Activated T-cell treated with anti-CD3 and anti-CD28 coated beads, Interleukin-2, amount 50 U/mL, for 24 hours (primary cell): ENCODE measurements at places on chromosomes 4 and X.
A peak's percentile ranks its signal among the peaks of the same experiment; 100 is the strongest.

DNA sequence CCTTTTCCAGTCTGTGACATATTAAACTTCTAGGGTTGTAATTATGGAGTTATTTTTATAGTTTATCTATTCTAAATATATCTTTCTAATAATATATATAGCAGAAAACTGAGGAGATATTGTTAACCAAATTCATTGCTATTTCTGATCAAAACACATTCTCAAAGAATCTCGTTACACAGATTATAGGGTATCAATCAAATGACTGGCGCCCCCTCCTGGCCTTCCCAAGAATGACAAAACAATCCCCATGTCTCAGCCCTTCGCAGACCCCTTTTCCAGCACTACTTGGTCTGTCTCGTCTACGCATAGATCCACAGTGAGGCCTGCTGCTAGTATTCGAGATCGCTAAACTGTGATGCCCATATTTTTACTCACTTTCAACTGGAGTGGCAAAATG, 209.3 kb downstream of the GPC3 start:
- no peak overlapping the region for H3K27ac ChIP-seq
- H3K4me1 ChIP-seq, result no peaks in the 10 kb centered on the region
- no peak overlapping the region for H3K4me3 ChIP-seq
- peak; percentile 62 for DNase-seq

GRCh38 chrX:21798677-21799219, 40.7 kb upstream of the MBTPS2 start:
- no peak overlapping the region for H3K4me3 ChIP-seq
- H3K36me3 ChIP-seq, result no peaks in the 10 kb centered on the region
- peaks cover 17% of the 10 kb centered on the region for H3K27me3 ChIP-seq
- H3K4me1 ChIP-seq, result no peaks in the 10 kb centered on the region

DNA sequence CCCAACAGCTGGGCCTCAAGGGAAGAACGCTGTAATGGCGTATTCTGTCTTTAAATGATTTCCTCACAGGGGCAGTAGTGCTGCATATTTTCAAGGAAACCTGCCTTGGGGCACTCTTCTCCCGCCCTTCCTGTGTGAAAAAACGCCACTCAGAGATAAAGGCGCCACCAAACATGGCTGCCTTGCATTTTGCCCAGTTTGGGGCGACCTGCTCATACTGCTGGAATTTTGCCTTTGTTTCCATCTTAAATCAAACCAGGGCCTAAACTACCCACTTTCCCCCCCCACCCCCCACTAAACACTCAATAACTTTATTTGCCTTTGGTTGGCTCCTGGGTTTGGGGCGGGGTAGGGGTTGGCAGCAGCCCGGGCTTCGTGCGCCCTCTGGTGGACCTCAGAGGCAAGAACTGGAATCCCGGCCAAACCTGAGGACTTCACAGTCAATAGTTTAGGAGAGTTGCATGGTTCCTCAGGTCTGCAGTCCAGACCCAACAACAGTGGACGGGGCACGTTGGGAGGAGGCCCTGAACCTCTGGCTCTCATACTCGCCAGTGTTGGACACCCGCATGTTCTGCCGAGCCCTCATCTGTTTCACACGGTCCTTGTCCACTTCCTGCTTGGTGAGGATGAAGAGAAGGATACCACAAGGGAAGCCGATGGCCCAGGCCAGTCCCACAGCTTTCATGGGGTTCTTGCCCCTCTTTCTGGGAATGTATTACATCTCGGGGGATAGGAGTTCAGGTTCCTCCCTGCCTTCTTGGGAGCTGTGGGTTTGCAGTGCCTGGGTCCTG, 220.1 kb upstream of the STK26 start:
- peaks cover 11% of the 10 kb centered on the region for H3K4me1 ChIP-seq
- peak overlapping the region; percentile 72 for H3K4me3 ChIP-seq
- H3K27me3 ChIP-seq, result peaks cover 4% of the 10 kb centered on the region
- H3K27ac ChIP-seq, result peak overlapping the region; percentile 74
- peak; percentile 81 for DNase-seq
- no peaks in the 10 kb centered on the region for H3K36me3 ChIP-seq

GRCh38 chrX:154017766-154018517, 1.8 kb downstream of the IRAK1 start:
- H3K4me3 ChIP-seq, result peak overlapping the region; percentile 87
- DNase-seq, result no peak
- H3K4me1 ChIP-seq, result peaks cover 31% of the 10 kb centered on the region
- H3K27me3 ChIP-seq, result peaks cover 15% of the 10 kb centered on the region
- peak overlapping the region; percentile 92 for H3K27ac ChIP-seq

DNA sequence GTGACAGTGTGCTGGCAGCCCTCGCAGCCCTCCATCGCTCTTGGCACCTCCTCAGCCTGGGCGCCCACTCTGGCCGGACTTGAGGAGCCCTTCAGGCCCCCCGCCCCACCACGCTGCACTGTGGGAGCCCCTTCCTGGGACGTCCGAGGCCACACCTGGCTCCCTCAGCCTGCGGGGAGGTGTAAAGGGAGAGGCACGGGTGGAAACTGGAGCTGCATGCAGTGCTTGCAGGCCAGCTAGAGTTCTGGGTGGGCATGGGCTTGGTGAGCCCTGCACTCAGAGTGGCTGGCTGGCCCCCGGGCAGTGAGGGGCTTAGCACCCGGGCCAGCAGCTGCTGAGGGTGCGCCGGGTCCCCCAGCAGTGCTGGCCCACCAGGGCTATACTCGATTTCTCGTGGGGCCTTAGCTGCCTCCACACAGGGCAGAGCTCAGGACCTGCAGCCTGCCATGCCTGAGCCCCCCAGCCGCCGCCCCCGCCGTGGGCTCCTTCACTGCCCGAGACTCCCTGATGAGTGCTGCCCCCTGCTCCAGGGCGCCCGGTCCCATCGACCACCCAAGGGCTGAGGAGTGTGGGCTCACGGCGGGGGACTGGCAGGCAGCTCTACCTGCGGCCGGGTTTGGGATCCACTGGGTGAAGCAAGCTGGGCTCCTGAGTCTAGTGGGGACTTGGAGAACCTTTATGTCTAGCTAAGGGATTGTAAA, 1672.7 kb upstream of the PCDH7 start:
- H3K27me3 ChIP-seq, result no peaks in the 10 kb centered on the region
- H3K27ac ChIP-seq, result no peak overlapping the region
- no peak for DNase-seq
- H3K4me3 ChIP-seq, result no peak overlapping the region
- no peaks in the 10 kb centered on the region for H3K36me3 ChIP-seq
- no peaks in the 10 kb centered on the region for H3K4me1 ChIP-seq

DNA sequence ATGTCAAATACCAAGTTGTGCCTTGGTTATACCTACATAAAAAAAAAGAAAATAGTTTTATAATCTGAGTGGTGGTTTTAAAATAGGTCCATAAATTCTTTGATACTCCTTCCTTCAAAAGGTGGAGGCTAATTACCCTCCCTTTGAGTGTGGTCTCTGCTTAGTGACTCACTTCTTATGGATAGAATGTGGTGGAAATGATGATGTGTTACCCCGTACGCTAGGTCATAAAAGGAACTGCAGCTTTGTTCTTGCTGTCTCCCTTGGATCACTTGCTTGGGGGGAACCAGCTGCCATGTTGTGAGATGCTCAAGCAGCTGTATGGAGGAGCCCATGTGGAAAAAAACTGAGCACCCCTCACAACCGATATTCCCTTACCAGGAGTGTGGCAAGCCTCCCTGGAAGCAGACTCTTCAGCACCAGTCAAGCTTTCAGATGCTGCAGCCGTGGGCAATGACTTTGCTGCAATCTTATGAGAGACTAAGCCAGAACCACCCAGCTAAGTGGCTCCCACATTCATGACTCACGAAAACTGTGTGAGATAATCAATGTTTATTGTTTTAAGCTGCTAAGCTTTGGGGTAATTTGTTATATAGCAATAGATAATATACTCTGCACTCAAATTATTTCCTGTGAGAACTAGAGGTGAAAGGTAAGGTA, 195.0 kb upstream of the GATB start:
- no peak for DNase-seq
- H3K4me1 ChIP-seq, result peaks cover 4% of the 10 kb centered on the region
- H3K36me3 ChIP-seq, result no peaks in the 10 kb centered on the region
- no peaks in the 10 kb centered on the region for H3K27me3 ChIP-seq
- no peak overlapping the region for H3K27ac ChIP-seq
- no peak overlapping the region for H3K4me3 ChIP-seq

DNA sequence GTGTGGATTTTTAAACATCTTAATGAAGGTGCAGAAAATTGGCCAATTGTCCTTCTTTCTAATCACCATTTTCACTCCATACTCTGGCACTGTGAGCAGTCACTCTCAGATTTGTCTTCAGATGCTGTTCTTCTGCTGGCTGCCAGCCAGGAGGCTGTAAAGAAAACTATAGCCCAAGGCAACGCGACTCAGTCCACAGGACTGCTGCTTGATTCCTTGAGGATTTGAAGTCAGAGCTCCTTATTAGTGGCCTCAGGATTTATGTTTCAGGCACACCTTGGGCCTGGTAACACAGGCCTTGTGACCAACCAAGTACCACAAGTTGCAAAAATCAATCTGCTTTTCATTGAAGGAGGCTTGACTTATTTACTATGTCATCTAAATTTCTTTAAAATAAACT, 342.6 kb downstream of the GPM6A start:
- DNase-seq, result no peak
- no peak overlapping the region for H3K27ac ChIP-seq
- H3K4me3 ChIP-seq, result no peak overlapping the region

DNA sequence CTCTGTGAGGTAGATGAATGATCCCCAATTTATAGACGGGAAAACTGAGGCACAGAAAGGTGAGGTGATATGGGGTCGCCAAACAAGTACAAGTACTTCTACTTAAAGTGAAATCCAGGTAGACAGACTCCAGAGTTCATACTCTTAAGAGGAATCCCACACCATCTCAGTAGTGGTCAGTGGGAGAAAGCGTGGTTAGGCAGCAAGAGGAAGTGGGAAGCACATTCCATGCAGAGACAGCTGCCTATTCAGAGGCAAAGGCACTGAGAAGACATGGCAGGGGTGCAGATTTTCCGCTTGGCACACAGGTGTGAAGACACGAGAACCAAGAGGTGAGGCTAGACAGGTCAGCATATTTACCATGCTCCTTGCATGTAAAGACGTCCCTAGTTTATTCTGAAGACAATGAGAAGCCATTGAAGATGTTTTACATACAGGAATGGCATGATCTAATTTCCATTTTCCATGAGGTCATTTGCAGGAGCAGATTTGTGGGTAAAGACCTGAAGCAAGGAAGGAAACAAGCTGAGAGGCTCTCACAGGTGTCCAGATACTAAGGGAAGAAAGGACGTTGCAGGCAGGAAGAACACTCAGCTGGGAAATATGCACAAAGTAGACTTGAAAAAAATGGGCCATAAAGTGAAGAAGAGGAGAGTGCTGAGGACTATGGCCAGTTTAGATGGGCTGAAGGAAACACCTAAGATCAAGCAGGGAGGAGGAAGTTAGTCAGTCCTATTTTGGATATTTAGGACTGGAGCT, 17.3 kb upstream of the CLNK start:
- no peaks in the 10 kb centered on the region for H3K36me3 ChIP-seq
- H3K27me3 ChIP-seq, result no peaks in the 10 kb centered on the region
- no peaks in the 10 kb centered on the region for H3K4me1 ChIP-seq
- DNase-seq, result no peak
- no peak overlapping the region for H3K4me3 ChIP-seq

DNA sequence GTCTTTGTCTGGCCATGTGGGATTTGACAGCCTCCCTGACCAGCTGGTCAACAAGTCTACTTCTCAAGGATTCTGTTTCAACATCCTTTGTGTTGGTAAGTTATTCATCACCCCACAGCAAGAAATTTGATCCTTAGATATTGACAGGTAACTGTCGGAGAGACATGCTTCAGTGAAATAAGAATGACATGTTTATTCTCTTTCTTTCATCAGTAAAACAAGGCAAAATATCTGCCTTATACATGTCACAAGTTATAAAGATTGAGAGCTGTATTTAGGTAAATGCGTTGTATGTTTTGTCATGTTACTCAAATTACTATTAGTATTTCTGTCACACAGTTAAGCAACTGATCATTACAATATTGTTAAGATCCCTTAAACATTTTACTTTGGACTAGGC, 46.9 kb downstream of the SEPTIN11 start:
- H3K36me3 ChIP-seq, result peaks cover 48% of the 10 kb centered on the region
- peaks cover 49% of the 10 kb centered on the region for H3K4me1 ChIP-seq
- DNase-seq, result no peak
- H3K27me3 ChIP-seq, result no peaks in the 10 kb centered on the region
- H3K4me3 ChIP-seq, result no peak overlapping the region

DNA sequence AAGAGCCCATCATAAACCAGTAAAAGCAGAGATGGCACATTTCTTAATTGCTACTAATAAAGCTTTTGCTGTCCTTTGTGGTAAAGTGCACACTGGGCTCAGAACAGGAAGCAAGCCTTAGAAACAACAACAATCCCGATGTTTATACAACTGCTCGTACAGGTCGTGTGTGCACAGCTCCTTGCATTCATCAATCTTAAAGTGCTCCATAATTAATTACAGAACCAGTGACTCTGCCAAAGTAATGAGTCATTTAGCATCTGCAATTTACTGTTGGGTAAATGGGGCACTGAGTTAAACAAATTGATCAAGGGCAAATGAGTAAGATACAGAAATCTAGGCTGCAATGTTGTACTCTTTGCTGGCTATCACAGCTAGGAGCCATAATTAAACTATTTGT, 61.3 kb upstream of the TXK start:
- H3K36me3 ChIP-seq, result no peaks in the 10 kb centered on the region
- H3K4me3 ChIP-seq, result no peak overlapping the region
- peaks cover 10% of the 10 kb centered on the region for H3K4me1 ChIP-seq
- no peaks in the 10 kb centered on the region for H3K27me3 ChIP-seq

- H3K4me1 ChIP-seq, result no peaks in the 10 kb centered on the region
- H3K27ac ChIP-seq, result no peak overlapping the region
- no peaks in the 10 kb centered on the region for H3K27me3 ChIP-seq
- DNase-seq, result no peak
- H3K4me3 ChIP-seq, result no peak overlapping the region
Measured at GRCh38 chr4:172149329-172149728, 336.1 kb downstream of the GALNTL6 start.

- H3K27ac ChIP-seq, result no peak overlapping the region
- no peak overlapping the region for H3K4me3 ChIP-seq
- H3K4me1 ChIP-seq, result no peaks in the 10 kb centered on the region
- H3K36me3 ChIP-seq, result no peaks in the 10 kb centered on the region
Measured at GRCh38 chrX:150313514-150313913, 49.6 kb upstream of the MAMLD1 start.

DNA sequence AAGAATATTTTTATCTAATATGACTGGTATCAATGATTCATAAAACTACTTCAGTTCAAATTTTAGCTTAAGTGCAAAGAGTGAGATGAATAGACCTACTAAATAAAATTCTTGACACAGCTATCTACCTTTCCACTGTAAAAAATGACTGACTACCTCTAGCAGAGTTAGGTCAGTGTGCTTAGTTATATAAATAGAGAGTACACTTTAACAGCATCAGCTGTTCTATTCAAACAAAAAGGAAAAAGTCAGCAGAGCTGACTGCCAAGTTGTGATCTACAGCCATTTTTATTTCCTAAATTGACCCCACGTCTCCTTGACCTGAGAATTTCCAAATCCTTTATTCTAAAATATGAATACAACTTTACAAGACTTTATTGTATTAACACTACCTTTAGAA, 262.4 kb downstream of the CAMK2D start:
- no peak overlapping the region for H3K4me3 ChIP-seq
- no peak for DNase-seq
- peaks cover 91% of the 10 kb centered on the region for H3K36me3 ChIP-seq
- H3K27ac ChIP-seq, result no peak overlapping the region
